Stimulated activated naive CD4-positive, alpha-beta T cell (primary cell): ENCODE measurements at places on chromosomes 2 and 18.

GRCh38 chr2:240392084-240392947, 43.1 kb upstream of the GPC1 start:
- no peak for DNase-seq

DNA sequence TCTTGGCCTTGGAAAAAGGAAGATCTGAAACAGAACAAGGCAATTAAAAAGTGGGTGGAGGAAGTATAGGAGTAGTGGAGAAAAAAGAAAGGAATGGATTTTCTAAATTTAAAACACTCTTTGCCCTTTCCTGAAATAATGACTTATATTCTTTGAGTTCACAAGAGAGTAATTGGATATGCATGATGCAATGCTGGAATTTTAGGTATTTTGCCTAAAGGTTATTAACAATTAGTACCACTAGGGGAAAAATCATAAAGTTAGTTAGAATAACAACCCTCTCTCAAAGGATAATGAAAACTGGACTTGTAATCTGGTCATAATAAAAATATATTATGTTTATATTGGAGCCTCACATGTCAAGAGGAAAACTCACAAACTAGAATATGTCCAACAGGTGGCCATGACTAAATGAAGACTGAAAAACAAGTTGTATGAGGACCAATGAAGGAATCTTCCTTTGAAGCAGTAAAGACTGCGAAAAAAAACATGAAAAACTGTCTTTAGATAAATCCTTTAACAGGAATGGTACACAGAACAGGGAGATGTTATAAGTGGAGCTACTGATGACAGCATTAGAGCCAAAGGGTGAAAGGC, 281.8 kb downstream of the NCKAP5 start:
- no peak for DNase-seq

- DNase-seq: no peak
Observed at GRCh38 chr18:23450022-23450421, 3.1 kb upstream of the RIOK3 start.

DNA sequence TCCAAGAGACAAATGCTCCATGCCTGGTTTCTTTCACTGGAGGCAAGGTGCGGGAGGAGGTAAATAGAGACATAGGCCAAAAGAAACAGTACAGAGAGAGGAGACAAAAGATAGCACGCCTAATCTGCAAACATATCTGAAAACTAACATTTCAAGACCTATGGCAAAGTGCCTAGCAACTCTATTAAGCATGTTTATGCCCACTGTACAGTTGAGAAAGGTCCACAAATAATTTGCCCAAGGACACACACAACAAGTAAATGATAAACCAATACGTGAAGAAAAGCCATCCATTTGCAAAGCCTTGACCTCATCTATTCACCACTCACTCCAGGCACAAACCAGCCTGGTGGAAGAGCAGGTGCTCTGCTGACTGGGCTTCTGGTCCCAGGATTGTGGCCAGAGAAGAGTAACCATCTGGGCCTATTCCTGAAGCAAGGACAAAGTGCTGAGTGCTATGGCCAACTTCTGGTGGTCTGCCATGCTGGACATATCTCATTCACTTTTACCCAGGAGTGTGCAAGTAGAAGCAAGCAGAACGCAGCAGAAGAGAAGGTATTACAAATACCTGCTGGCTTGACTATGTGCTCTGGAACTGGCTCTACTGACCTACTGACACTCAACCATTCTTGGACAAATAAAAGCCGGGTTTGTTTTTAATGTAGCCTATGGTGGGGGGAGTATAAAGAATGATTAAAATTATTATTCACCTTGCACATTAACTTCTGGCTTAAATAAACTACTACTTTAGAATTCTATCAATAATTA, 25.3 kb downstream of the TMEM131 start:
- DNase-seq: no peak

DNA sequence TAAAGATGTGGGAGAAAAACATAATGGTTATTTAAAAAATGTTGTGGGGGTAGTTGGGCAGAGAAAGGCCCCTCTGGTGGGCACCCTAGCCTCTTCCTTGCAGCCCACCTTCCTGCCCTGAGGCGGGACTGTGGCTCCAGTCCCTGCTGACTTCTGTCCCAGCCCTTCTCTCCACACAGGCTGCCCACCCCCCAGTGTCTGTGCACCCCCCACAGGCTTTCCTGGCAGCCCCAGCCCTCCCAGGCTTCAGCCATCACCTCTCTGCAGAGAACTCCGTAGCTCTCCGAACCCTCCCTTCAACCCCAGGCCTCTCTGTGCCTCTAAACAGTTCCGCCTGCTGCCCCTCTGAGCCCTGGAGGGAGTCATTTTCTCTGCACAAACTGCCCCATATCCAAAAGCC, 75.4 kb downstream of the DYSF start:
- DNase-seq: no peak

- no peak for DNase-seq
Observed at GRCh38 chr2:57701391-57701791, 345.2 kb upstream of the VRK2 start.

- DNase-seq: no peak
Observed at GRCh38 chr2:166545473-166545872, 51.4 kb upstream of the SCN7A start.

DNA sequence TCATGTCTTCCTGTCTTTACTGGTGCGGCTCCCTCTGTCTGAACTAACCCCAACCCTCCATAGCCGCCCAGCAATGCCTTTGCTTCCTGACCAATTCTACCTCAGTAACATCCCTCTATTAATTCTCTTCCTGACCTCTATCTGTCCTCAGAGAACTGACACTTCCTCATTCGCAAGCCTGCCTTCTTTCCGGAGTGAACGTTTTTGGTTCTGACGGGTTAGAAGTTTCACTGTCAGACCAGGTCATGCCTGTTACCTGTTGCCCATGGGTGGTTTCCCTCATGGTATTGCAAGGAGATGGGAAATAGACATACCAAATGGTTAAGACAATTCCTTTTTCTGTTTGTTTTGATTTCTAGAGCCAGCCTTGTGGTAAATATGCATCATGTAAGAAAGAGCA, 453.4 kb upstream of the SLC14A2 start:
- no peak for DNase-seq

- no peak for DNase-seq
Observed at GRCh38 chr2:104504331-104505073, 349.4 kb upstream of the POU3F3 start.

- DNase-seq: peak; percentile 80
Observed at GRCh38 chr2:113138428-113139322, 11.3 kb downstream of the IL1RN start.

DNA sequence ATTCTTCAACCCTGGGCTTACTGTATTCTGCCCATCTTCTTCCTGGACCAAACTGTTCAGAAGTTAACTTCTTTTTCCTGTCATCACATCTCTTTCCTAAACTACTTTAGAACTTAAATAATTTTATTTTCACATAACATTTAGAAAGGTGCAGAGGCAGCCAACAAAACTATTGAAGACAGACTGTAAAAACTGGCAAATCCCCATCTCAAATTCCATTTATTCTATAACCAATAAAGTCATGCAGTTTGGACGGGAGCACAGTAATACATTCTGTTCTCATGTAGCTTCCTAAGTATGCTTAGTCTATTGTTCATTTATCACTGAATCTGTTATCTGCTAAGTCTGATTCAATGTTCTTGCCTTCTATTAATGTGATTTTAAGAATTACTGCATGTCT, 99.1 kb downstream of the SMAD2 start:
- no peak for DNase-seq

DNA sequence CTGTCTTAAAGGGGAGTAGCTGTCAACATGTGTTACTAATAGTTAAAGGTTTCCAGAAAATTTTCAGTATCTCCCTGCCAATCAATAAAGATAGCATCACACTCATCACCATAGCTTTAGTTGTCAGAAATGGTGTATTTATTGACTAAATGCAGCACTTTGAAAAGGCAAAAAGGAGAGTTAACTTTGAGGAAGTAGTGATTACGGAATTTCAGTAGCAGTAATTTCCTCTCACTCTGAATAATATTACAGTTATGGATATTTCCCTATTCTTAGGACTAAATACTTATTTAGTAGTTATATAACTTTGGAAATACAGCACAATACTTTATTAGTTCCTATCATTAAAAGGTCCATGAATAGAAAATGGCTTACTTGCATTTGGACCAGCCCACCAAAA, 250.5 kb downstream of the CAMKMT start:
- no peak for DNase-seq

DNA sequence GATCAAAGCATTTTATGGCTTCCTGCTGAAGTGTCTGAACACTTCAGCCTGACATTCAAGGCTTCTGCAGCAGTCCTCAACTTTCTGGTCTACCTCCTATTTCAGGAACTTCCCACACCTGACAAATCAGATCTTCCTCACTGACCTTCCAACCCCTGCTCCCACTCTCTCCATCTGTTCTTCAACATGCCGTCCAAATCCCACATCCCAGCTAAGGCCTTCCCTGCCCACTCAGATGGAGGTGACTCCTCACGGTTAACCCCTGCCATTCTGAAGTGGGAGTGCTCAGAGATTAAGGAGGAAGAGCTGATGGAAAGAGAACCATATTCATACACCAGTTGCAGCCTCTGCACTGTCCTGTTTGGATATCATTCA, 104.8 kb downstream of the POLR1A start:
- DNase-seq: no peak

- no peak for DNase-seq
Observed at GRCh38 chr2:31534636-31535035, 46.1 kb downstream of the SRD5A2 start.

GRCh38 chr18:29588446-29589100, 1411.6 kb upstream of the CDH2 start:
- DNase-seq: no peak

DNA sequence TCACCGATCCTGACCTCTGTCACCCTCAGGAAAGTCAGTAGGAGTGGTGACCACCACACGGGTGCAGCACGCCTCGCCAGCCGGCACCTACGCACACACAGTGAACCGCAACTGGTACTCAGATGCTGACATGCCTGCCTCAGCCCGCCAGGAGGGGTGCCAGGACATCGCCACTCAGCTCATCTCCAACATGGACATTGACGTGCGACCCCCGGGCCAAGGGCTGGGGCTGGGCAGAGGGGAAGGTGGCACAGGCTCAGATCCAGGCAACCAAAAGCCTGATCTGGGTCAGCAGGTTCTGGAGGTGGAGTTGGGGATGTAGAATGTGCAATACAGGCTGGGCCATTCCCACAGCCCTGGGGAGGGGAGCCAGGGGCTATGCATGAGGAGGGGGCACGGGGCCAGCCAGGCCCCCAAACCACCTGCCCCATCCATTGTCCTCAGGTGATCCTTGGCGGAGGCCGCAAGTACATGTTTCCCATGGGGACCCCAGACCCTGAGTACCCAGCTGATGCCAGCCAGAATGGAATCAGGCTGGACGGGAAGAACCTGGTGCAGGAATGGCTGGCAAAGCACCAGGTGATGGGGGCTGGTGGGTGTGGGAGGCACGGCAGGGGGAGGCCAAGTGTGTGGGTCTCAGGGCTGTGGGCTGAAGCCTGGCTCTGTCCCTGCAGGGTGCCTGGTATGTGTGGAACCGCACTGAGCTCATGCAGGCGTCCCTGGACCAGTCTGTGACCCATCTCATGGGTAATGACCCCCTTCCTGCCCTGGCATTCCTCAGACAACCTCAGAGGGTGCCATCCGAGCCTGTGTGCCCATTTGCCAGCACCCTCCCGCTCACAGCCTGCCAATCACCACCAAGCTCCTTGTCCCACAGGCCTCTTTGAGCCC, 1.4 kb downstream of the ALPI start:
- no peak for DNase-seq

GRCh38 chr2:39091543-39091942, 29.3 kb downstream of the SOS1 start:
- DNase-seq: no peak

GRCh38 chr2:215528555-215528954, 92.7 kb upstream of the FN1 start:
- DNase-seq: no peak
